ENCODE measurements at places on chromosomes 3 and 15.

- no peak for DNase-seq
Observed at GRCh38 chr3:127304121-127304744, 16.4 kb upstream of the PRR20G start.

DNA sequence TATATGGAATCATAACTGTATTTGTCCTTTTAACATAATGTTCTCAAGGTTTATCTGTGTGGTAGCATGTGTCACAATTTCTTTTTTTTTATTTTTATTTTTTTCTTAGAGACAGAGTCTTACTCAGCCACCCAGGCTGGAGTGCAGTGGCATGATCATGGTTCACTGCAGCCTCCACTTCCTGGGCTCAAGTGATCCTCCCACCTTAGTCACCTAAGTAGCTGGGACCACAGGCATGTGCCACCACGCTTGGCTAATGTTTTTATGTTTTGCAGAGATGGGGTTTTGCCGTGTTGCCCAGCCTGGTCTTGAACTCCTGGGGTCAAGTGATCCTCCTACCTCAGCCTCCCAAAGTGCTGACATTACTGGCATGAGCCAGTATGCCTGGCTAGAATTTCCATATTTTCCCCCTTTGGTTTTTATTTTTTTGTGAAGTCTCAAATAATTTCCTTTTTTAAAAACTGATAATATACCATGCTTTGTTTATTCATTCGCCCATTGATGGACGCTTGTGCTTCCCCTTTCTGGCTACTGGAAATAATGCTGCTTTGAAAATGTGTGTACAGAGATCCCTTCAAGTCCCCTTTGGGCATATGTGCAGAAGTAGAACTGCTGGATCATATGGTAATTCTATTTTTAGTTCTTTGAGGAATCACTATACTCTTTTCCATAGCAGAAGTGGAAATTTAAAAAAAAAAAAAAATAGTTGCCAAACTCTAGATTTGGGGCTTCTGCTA lies 28.4 kb downstream of the TMEM40 start:
- no peak for DNase-seq

- no peak for DNase-seq
Observed at GRCh38 chr3:43222590-43222989, 63.8 kb upstream of the SNRK start.

DNA sequence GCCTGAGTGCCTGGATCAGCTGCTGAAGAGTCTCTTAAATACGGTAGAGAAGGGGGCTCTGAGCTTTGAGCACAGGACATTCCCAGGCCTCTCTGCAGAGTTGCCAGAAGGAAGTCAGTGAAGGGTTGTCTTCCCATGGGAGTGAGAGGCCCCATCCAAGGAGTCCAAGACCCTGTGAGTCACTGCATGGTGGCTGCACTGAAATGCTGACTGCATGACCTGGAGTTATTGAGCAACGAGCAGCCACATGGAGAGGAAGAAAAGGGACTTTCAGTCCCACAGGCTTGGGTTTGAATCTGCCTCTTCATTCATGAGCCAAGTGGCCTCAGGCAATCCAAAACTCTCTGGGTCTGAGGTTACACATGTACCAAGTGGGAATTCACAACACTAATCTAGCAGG lies 69.6 kb upstream of the RASGRF1 start:
- no peak for DNase-seq

DNA sequence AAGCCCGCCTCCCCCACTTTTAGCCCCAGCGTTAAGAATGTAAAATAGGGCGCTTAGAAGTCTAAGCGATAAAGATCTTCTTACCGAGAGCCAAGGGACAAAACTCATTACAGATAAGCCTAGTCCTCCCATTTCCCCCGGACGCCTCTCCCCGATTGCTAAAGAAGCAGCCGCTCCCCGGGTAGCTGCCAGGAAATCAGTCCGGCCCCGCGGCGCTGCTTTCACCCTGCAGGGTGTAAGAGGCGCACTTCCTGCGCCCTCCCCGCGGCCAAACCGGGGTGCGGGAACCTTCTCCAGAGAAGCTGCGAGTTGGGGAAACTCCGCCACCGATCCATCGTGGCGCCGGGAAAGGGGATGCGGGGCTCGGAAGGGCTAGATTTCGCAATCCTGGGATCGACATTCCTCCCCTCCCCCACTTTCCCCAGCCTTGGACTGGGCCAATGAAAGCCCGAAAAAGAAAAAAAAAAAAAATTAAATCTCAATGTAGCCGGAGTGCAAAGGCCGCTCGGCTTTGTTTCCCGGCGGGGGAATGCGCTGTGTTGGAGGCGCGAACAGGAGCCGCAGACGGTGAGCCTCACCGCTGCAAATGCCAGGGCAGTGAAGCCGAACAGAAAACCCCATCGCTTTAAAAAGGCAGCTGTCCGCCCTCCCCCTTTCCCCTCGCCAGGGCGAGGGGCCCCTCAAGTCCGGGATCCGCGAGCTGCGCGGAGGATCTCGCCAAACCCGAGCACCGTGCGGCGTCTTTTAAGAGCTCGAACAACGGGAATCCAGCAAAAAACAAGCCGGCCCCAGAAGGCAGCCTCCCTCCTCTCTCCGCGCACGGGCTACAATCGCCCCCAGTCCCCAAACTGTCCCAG lies 626 bp upstream of the PTPRG start:
- no peak for DNase-seq

DNA sequence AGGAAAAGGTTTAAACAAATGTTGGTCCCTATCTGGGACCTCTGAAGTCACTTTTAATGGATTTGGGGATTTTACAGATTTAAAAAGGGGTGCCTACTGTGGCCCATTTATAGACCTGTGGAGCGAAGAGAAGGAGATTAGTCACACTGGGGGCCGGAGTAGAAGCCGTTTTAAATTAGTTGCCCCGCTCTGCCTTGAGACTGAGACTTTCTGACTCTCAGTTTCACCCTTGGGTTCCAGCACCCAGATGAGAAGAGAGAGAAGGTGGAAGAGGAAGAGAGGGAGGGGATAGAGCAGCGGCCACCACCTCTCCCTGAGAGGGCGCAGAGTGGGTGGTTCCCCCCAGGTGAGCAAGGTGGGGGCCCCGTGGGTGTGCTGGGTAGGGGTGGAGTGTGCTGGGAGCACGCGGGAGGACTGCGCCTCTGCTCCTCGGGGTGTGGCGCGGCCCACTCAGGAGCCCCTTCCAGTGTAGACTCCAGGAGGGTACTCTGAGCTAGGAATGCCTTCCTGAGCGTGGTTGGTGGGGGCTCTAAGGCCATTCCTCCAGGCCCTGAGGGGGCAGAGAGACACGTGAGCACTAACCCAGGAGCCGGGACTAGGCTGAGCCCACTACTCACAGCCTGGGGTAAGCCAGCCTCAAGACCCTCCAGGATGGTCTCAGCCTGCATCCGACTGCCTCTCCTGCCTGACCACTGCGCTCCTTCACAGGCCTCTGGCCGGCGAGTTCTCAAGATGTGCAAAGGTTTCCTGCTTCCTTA lies 32.6 kb upstream of the RAB6B start:
- DNase-seq, result no peak

DNA sequence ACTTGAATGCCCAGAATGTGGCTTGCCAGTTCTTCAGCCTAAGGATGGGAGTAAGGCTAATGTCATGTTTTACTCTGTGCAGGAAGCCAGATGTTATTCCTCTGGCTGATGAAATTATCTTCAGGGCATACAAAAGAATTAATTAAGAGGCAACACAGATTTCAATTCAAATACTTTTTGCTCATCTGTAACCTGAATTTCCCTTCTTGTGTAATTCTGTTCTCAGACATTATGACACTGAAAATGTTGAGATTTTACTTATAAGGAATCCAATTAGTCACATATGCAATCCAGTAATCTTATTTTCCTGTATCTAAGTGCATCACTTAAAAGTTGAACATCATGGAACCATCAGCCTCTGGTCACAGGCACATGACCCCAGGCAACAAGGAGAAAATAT lies 136.5 kb downstream of the CPNE4 start:
- no peak for DNase-seq

- no peak for DNase-seq
Observed at GRCh38 chr15:35182841-35183479, 97.9 kb upstream of the NANOGP8 start.

DNA sequence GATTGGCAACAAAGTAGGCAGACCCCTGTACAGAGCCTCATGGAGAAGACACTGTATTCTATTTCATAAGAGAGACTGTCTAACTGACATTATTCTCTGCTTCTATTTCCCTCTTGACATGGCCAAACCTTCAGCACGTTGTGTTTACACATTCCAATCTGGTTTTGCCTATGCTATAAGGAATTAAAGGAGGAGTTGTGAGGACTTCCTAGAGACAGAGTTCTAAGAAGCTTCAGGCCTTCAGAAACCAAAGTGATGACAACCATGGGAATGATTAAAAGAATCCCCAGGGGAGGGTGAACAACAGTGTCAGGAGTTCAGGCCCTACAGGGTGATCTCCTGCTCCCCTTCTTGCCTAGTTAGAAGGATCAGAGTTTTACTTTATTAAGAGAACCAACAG lies 44.9 kb upstream of the CAPN7 start:
- DNase-seq, result no peak

GRCh38 chr3:171404376-171404967 lies 55.7 kb downstream of the TNIK start:
- DNase-seq, result no peak

- DNase-seq, result no peak
Observed at GRCh38 chr15:70643783-70644125, 119.6 kb downstream of the UACA start.

All from D721Med (cell line).